NT2/D1 (cell line): ENCODE measurements at places on chromosomes 6 and 20.

- no peak for DNase-seq
Observed at GRCh38 chr6:167984144-167984719, 13.2 kb upstream of the KIF25 start.

DNA sequence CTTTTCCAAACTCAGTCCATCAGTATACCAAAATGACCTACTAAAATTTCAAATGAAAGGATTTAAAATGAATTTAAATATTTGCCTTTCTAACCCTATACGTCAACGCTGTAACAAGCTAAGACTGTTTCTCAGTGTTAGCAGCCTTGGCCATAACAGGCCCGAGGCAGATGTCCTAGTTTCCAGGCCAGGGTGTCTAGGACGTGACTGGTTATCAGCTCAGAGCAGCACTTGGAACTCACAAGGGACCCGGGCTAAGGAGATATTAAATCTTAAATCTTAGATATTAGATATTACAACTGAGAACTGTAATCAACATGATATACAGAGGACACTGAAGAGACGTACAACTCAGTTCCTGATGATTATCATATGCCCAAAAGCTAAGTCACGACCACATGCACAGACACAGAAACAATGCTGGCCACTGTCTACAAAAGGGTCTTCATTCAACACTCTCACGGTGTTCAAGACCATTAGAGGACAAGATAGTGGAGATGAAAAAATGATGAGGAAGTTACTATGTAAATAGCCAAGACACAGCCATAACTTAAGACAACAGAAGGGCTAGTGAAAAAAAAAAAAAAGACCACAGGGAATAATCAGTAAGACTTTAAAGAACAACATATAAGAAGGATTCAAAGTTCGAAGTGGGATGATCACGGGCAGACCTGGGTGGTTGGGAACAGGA is at the start of gene CLDN20:
CLDN20 (plus strand) TSS at position 641 of the 691 bp plus-strand sequence. CDS start 11,707 bp downstream, outside the sequence.
- DNase-seq: no peak

DNA sequence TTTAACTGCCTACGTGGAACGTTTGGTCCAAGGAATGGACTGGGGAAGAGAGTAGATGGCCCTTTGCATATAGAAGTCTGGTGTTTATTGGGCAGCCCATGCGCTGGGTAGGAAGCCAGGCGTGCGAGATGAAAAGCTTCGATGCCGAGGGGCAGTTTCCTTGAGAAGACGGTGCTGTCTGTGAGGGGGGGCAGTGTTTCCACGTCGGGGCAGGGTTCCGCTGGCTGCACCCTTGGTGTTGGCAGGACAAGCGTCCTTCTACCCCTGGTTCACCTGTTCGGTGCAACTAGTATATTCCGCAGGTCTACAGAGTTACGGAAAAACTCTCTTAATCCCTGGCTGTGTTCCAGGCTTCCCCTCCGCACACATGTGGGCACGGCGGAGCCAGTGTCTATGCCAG is 88.2 kb downstream of the SMOC2 start:
- DNase-seq: no peak

DNA sequence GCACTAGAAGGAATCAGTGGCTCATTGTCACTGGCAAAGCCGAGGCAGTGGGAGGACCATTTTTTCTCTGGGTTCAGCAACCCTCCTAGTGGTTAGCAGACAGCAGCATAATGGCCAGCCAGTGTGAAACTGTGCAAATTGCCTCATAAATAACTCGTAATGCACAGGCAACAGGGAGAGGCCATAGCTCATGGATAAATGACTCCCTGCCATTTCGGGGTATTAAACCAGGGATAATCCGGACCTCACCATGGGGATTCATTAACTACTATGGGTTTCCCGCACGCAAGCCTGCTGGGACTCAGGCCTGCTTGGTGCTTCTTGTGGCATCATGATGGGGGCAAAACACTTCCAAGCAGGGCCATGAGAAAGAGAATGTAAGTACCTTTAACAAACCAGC is 158.2 kb upstream of the CHD6 start:
- DNase-seq: no peak

- no peak for DNase-seq
Observed at GRCh38 chr6:2179950-2180349, 65.5 kb downstream of the GMDS start.

- DNase-seq: no peak
Observed at GRCh38 chr6:157029980-157030690, 253.0 kb downstream of the ARID1B start.

DNA sequence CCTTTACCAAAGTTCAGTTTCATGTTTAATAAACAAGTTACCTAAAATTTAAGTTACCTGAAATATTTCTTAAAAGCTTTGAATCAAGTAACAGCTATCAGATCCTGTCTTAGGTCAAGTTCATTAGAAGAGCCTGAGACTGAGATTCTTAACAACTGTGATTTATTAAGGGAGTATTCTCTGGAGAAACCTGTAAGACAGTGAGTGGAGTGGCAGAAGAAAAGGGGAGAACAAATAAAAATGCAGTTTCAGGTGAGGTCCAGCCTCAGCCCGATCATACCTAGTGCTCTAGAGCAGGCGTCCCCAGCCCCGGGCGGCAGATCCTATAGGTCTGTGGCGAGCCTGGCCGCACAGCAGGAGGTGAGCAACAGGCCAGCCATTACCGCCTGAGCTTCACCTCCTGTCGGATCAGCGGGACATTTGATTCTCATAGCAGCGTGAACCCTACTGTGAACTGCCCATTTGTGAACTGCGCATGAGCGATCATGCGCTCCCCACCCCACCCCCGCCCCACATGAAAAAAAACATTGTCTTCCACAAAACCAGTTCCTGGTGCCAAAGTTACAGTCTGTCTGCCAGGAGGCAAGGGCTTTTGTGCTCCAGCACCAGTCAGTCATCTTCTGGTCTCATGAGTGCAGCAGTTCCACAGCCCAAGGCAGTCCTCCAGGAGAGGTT is 59.2 kb upstream of the ADGRB3 start:
- DNase-seq: no peak

- DNase-seq: no peak
Observed at GRCh38 chr6:72622094-72622940, 453 bp downstream of the KCNQ5 start.

- DNase-seq: peak; percentile 44
Observed at GRCh38 chr20:19598117-19598850, 159.8 kb upstream of the RIN2 start.

DNA sequence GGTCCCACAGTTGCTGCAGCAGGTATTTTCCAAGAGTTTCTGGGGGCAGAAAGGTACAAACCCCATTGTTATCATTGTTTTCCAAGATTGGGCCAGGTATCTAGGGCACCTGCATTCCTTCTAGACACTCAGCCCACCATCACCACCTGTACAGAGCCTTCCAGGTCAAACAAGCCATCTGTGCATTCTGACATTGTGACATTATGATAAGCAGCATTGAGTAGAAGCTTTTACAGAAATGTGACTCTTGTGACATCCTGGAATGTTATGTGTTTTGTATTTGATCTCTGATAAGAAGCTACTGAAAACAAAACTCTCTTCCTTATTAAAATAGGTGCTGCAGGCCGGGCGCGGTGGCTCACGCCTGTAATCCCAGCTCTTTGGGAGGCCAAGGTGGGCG is 128.1 kb upstream of the CCN2 start:
- DNase-seq: no peak

DNA sequence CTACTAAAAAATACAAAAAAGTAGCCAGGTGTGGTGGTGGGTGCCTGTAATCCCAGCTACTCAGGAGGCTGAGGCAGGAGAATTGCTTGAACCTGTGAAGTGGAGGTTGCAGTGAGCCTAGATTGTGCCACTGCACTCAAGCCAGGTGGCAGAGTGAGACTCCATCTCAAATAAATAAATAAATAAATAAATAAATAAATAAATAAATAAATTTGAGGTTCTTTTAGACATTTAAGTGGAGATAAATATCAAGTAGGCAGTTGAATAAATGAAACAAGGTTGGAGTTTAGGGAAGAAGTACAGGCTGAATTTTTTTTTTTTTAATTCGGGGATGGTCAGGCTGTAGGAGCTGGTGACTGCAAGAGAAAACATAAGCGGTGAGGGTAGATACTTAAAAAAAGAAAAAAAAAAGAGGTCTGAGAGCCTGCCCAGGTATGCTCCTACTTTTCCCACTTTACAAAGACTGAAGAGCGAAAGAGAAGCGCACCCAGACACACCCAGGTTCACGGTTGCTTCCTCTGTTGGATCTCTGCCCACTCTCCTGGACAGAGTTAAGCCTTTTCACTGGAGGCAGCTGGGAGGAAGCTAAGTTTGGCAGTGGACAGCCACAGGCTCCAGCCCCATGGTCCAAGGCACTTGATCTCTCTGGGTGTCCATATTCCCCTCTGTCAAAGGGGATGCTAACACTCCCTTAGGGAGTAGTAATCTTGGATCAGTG is 100.9 kb upstream of the PRDM1 start:
- DNase-seq: no peak

DNA sequence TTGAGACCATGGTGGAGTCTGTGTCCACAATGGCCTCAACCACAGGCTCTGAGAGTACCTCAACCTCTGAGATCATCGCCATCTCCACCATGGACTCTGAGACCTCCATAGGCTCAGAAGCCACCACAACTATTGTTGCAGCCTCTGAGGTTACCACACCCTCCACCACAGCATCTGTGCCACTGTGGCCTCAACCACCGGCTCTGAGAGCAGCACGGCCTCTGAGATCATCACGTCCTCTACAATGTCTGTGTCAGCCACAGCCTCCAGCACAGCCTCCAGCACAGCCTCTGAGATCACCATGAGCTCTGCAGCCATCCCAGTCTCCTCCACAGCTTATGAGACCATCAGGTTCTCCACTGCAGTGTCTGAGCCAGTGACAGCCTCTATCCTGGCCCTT is 19.4 kb upstream of the MUC21 start:
- no peak for DNase-seq

GRCh38 chr20:31933698-31934097 is 18.1 kb downstream of the PDRG1 start:
- no peak for DNase-seq

DNA sequence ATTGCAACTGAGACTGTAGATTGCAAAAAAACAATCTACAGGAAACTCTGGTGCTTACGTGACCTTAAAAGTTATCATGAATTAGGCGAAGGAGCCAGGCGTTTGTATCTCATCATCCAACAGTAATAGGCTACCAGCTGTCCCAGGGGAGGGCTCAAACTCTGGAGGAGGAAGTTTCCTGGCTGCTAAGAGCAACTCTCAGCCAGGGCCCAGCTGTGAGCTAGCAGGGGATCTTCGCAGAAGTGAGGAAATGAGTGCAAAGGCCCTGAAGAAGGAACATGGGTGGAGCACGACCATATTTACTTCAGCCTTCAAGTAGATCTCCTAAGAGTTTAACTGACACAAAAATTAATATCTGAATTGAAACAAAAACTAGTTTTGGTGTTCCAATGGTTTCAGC is 686.9 kb upstream of the MAP3K7 start:
- no peak for DNase-seq

DNA sequence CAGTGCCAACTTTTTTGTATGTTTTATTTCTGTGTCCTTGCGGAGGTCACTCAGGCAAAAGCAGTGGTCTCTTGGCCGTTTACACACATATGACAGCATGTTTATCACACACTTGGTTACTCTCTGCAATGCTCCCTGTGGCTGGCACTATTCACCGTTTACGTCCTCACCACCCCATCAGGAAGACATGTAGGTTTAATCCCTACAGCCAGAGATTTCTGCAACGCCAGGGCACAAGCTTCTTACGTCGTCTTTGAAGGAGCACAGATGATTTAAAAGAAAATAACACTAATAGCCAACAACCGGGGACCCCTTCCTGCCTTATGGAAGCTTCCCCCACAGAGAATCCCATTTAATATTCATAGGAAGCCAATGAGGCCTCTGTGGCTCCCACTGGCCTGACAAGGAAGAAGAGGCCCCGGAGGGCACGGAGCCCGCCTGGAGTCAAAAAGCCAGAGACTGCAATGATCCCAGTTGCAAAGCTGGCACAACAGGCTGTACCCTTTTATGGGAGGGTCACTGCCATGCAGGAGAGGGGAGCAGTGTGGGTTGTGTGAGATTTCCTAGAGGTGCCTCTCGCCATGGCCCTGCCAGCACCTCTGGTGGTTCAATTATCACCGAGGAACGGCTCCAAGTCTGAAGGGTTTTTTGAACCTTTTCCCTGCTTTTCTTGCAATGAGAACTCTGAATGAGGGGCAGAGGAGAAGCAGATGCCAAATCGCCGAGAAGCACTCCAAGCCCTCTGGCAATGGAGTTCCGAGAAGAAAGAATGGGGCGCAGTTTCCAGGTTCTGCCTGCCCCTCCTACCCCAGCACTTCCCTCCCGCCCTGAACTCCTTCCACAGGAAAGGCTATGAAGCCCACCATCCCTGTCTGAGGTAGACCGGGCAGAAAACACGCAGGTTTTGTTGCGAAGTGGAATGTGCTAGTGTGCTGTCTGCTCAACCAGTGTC is 96.2 kb downstream of the THBS2 start:
- no peak for DNase-seq

DNA sequence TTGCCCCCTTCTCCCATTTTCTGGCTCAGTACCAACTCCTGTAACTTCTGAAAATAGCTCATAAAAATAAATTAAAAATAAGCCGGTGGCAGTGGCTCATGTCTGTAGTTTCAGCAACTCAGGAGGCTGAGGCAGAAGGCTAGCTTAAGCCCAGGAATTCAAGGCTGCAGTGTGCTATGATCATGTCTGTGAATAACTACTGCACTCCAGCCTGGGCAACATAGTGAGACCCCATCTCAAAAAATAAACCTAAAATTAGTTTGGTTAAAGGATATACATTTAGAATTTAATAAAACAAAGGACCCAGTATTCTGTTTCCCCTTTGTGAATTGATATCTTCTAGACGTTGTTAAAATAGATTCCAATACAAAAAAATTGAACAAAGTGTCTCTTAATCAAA is 10.5 kb downstream of the PRDM13 start:
- DNase-seq: no peak

DNA sequence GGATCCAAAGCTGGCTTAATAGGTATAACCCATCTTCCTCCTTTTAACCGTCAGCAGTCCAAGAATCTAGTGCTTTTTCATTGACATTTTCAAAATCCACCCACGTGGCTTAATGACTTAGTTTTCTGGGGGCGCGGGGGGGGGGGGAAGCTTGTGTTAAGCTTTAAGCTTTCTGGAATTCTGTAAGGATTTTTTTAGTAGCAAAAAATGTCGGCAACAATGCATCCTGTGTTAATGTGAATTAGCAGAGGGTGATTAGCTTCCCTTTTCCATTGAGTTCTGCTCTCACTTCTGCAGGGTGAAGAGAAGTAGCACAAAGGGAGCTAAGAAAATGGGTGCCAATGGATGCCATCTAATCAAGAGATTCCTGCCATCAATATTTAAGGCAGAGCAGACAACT is 348.2 kb downstream of the SAMD5 start:
- no peak for DNase-seq
